HTR-8/SVneo (cell line): ENCODE measurements at places on chromosomes 4 and X.

DNA sequence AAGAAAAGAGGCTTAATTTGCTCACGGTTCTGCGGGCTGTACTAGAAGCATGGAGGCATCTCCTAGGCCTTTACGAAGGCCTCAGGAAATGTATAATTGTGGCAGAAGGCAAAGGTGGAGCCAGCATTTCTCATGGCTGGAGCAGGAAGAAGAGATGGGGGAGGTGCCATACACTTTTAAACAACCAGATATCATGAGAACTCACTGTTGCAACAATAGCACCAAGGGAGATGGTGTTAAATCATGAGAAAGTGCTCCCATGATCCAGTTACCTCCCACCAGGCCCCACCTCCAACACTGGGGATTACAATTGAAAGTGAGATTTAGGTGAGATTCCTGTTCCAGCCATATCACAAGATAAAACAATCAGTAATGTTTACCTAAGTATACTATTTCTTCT is 45.5 kb downstream of the MTHFD2L start:
- no peak for DNase-seq

GRCh38 chrX:150897421-150898320 is 797 bp downstream of the CD99L2 start:
- DNase-seq = no peak

DNA sequence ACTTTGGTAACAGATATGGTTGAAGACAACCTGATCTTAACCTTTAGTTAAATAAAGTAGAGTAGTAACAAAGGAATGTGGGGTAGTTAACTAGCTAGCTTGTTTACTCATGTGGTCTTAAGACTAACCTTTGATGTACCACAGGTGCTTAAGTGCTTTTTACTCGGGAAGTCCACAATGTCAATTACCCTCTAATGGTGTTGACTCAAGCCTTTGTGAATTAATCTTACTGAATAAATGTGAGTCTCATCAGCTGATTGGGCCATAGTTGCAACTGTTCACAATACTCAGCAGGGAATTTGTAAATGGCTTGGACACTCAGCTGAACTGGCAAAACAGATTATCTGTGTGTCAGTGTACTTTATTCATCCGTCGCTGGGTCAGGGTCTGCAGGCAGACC is 119.0 kb upstream of the UGT8 start:
- DNase-seq = no peak

GRCh38 chrX:9832811-9833210 is 46.6 kb downstream of the SHROOM2 start:
- DNase-seq = no peak

- no peak for DNase-seq
These were observed 57.3 kb downstream of the SLC7A11 start for GRCh38 chr4:138184886-138185285.

- no peak for DNase-seq
These were observed 204.7 kb downstream of the SPRY1 start for GRCh38 chr4:123600987-123601904.

DNA sequence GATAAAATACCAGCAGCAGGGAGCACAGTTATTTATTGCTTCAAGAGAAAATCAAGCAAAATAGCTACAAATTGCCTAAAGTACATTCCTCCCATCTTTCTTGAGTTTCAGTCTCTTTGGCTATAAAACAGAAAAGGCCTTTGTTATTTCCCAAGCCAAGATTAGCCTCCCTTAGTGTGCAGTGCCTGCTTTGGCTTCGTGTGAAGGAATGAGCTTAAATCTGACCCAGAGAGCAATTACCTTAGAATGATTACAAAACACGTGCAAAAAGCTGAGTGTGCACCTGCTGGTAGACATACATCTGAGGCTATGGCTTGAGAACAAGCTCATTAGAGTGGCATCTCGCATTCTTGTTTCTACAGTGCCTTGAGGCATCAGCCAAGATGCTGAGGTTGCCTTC is 250.8 kb downstream of the C4orf33 start:
- no peak for DNase-seq

DNA sequence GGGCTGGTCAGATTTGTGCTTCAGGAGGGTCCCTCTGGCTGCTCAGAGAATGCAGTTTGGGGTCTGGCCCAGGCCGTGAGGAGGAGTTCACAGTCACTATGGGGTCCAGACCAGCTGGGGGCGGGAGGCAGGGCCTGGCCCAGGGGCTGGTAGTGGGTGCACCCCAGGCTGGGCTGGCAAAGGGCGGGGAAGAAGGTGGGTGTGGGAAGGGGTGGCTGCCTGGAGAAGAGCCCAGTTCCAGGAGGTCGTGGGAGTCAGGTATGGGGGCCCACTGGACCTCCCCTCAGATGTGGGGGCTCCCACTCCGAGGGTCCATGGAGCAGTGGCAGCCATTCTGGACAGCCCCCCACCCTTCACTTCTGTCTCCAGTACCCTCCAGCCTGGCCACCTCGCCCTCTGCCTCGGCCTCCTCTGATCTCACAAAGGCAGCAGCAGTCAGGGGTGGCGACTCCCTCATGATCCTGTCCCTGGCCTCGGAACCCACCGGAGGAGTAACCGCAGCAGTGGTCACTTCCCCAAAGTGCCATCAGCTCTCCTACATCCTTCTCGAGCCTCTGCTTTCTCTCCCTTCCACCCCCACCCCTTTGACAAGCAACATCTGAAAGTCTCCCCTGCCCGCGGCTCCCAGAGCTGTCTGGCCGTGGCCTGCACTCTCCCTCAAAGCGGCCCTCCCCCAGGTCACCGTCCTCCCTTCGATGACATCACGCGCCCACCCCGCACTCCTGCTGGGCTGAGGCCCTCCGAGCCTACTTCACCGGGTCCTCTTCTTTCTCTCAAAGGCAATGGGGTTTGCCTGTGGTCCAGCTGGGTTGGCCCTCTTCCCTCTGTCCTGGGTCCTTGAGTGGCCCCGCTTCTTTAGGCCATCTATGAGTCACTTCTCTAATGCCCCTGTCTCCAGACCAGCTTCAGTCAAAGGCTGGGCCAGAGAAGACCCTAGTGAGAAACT is 1.7 kb upstream of the SLC6A8 start:
- DNase-seq = no peak
